ENCODE measurements at places on chromosomes 2 and 18.

- no peak for DNase-seq
Measured at GRCh38 chr2:204645018-204645773, 99.9 kb downstream of the PARD3B start.

GRCh38 chr2:233351423-233351822 is 2.9 kb upstream of the DGKD start:
- no peak for DNase-seq

DNA sequence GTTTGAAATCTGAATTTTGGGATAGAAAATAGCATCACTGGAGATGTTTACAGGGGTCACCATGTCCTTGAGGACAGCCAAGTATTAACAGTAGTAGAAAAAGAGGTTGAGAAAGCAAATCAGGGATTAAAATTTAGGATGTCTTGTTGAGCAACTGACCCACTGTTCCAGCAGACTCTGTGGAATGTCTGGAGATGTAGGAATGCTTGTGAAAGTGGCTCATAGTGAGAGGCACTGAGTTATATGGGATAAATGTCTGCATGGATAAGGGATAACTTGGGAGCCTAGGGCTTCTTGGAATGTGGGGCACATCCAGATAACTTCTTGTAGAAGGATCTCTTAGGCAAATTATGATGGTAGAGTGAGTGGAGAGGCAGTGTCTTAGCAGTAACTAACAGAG is 495.0 kb downstream of the TMX3 start:
- no peak for DNase-seq

- DNase-seq: no peak
Measured at GRCh38 chr18:58527285-58527951, 101.5 kb downstream of the ALPK2 start.

- no peak for DNase-seq
Measured at GRCh38 chr2:218829868-218830451, 1.6 kb downstream of the PRKAG3 start.

GRCh38 chr2:85131116-85131515 is 2.1 kb upstream of the TCF7L1 start:
- no peak for DNase-seq

DNA sequence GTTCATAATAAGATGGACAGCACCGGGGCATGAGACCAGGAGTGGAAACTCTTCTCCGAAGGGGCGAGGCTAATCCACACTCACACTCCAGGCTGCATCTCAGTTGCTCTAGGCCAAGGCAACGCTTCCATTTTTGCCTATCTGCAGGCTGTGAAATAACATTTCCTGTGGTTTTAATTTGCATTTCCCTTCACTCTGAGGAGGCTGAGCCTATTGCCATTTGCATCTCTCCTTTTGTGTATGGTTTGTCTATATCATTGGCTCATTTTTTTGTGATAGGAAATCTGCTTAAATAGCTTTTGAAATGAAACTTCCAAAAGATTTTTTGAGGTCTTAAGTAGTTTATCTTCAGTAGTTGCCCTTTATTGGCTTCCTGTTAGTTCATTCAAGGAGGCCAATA is 57.6 kb downstream of the TPGS2 start:
- DNase-seq: no peak

GRCh38 chr2:123040506-123040905 is 984.6 kb upstream of the CNTNAP5 start:
- DNase-seq: no peak

- no peak for DNase-seq
Measured at GRCh38 chr2:136010126-136010525, 24.7 kb upstream of the DARS1 start.

DNA sequence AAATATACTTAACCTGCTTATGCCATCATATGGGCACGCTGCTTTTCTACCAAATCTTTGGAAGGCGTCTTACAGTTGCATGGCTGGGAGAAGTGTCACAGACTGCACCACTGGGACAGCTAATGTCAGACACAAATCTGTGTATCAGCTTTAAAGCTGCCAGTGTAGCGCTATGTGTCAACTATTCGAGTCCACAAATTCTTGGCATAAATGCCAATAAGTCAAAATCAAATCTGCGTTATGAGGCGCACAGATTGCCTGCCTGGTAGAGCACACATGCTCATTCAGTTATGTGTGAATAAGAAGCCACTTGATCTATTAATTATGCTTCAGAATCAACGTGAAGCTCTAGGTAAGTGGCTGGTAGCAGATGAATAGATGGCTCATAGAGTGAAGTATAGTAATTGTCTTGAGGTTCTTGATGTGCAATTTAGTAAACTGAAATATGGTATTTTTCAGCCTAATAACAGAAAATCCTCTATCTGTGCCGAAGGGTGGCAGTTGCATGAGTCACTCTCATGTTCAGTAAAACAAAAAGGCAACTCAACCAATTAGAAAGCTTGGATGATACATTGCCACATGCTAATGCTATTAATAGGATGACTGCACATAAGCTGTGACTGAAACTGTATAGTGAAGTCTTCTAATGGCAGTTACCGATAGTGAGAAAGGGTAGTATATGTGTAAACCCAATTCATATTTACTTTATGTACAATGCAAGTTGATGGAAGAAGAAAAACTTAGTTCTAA is 52.0 kb downstream of the DCC start:
- no peak for DNase-seq

DNA sequence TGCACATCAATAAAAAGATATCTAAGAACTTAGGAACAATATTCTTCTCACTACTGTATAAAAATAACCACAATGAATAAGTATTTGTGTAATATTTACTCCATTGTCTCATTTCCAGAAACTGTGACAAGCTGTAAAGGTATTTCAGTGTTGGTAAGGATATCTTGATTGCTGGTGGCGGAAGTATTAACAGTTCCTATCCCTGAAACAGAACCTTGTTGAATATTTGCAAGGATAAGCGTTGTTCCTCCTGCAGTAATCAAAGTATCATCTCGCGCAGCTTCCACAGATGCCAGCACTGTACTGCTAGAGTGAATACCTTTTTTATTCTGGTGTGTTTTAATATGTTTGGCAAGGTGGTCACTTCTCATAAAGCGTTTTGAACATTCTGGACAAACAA is 55.3 kb downstream of the SP3 start:
- no peak for DNase-seq
